Karpas-422 (cell line): ENCODE measurements at places on chromosomes 11 and 22.

DNA sequence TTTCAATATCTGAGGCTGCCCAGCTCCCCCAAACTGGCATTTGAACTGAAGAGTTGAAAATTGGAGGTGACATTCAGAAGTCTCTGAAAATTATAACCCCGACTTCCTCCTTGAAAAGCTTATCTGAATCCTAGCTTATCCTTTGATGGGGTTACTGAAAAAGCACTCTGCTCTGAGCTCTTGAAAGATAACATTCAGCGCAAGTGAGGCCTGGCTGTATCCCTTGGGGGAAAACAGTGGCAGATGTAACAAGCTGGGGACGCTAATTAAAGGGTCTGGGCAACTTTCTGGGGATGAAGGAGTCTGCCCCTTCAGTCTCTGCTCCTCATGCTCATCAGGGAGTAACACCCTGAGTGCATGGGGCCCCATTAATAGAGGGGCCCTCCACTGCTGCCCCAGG lies 402.0 kb upstream of the CADM1 start:
- H3K27ac ChIP-seq, result no peak overlapping the region
- H3K4me3 ChIP-seq, result no peak overlapping the region
- no peaks in the 10 kb centered on the region for H3K36me3 ChIP-seq
- no peak for DNase-seq

- H3K27ac ChIP-seq, result no peak overlapping the region
- H3K36me3 ChIP-seq, result no peaks in the 10 kb centered on the region
- peaks cover 9% of the 10 kb centered on the region for H3K4me1 ChIP-seq
- no peak overlapping the region for H3K4me3 ChIP-seq
- H3K27me3 ChIP-seq, result no peaks in the 10 kb centered on the region
- peak; percentile 51 for DNase-seq
Measured at GRCh38 chr11:130023204-130023603, 20.6 kb upstream of the PRDM10 start.

- H3K4me1 ChIP-seq, result no peaks in the 10 kb centered on the region
- H3K27me3 ChIP-seq, result no peaks in the 10 kb centered on the region
- no peak for DNase-seq
- no peak overlapping the region for H3K4me3 ChIP-seq
- H3K27ac ChIP-seq, result no peak overlapping the region
Measured at GRCh38 chr11:105152560-105152959, 13.0 kb upstream of the CARD18 start.

GRCh38 chr11:1219834-1220815 lies 2.7 kb upstream of the MUC5B start:
- no peak overlapping the region for H3K4me3 ChIP-seq
- H3K36me3 ChIP-seq, result no peaks in the 10 kb centered on the region
- DNase-seq, result no peak
- no peak overlapping the region for H3K27ac ChIP-seq

DNA sequence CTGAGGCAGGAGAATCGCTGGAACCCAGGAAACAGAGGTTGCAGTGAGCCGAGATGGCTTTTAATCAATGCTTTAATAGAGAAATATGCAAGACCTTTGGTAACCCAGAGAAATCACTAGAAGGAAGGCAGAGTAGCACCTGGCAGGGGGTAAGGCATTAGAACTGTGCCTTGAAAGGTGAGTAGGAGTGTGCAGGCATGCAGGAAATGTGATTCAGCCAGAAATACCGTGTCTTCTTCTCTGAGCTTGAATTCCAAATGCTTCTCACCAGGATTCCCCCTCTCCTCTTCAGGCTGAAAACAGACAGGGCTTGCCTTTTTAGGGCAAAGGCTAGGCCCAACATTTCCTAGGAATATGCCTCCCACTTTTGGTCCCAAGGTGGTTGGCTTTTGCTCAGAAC lies 51.0 kb downstream of the OR4D9 start:
- H3K36me3 ChIP-seq, result no peaks in the 10 kb centered on the region
- no peaks in the 10 kb centered on the region for H3K27me3 ChIP-seq
- DNase-seq, result no peak
- no peak overlapping the region for H3K27ac ChIP-seq

DNA sequence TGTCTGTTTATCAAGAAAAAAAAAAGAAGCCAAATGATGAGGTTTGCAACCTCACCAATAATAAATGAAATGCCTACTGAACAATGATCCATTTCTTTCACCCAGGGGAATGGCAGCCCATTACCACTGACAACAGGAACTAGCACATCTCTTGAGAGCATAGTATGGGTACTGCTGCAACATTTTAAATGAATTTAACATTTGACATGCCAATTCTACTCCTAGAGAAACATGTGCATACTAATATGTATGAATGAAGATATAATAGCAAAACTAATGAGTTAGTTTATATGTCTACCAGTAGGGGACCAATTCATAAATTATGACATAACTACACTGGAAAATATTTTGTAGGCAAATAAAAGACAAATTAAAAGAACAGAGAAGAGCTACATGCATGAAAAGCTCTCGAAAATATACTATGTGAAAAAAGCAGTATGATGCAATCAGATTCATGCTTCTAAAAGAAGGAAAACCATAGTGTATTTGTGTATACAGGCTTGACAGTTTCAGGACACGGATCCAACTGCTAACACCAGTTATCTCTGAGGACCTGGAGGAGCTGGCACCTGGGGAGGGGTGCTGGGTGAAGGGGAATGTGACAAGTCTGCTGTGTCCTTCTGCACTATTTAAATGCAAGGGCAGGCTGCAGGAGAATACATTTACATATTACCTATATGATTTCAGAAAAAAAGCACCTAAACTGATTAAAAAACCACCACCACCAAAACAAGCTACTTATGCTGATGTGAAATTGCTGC lies 6.9 kb downstream of the SMCO4 start:
- no peaks in the 10 kb centered on the region for H3K4me1 ChIP-seq
- no peak for DNase-seq
- H3K4me3 ChIP-seq, result no peak overlapping the region
- H3K27me3 ChIP-seq, result no peaks in the 10 kb centered on the region
- no peak overlapping the region for H3K27ac ChIP-seq

DNA sequence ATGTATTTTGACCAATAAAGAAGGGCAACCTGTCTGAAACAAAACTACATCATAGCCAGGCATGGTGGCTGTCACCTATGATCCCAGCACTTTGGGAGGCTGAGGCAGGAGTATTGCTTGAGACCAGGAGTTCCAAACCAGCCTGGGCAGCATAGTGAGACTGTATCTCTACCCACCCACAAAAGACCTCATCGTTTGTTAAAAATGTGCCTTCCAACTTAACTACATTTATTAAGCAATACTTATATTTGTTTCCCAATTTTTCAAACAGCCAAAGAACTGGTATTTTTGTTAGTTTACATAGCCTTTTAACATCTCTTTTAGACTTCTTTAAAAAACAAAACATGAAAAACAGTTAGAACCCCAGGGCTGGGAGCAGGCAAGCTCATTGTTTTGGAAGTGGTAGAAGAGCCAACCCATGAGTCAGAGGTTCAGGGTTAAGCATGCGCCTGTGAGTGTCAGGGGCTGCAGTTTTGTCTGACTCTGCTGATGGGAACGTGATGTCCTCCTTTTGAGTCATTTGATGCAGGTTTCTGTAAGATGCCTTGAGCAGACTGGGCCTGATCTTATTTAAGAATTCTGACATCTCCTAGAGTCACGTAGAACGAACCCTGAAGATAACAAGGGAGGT lies 53.9 kb upstream of the CRTAM start:
- no peak overlapping the region for H3K4me3 ChIP-seq
- no peaks in the 10 kb centered on the region for H3K36me3 ChIP-seq
- peaks cover 8% of the 10 kb centered on the region for H3K4me1 ChIP-seq
- no peak overlapping the region for H3K27ac ChIP-seq
- H3K27me3 ChIP-seq, result no peaks in the 10 kb centered on the region

- H3K4me1 ChIP-seq, result no peaks in the 10 kb centered on the region
- DNase-seq, result no peak
- H3K27ac ChIP-seq, result no peak overlapping the region
- no peak overlapping the region for H3K4me3 ChIP-seq
- no peaks in the 10 kb centered on the region for H3K36me3 ChIP-seq
Measured at GRCh38 chr11:35326266-35326879, 93.0 kb downstream of the SLC1A2 start.

DNA sequence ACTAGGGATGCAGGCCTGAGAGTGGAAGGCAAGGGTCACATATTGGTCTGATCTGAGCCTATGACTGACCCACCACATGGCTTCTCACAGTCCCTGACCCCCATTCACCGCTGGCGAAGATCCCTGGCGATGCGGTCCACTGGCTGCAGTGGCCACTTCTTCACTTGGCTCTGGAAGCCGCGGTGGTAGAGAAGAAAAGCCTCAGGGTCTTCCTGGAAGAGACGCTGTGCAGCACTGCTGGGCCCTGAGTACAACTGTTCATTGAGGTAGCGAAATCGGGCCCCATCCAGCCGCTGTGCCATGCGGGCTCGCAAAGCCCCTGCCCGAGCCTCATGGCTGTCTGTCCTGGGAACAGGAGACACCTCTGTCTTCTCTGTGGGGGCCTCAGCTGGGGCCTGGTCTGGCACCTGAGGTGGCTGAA lies 2.4 kb downstream of the RRP8 start:
- H3K4me1 ChIP-seq, result peaks cover 27% of the 10 kb centered on the region
- H3K4me3 ChIP-seq, result no peak overlapping the region
- H3K27me3 ChIP-seq, result no peaks in the 10 kb centered on the region
- no peak for DNase-seq

DNA sequence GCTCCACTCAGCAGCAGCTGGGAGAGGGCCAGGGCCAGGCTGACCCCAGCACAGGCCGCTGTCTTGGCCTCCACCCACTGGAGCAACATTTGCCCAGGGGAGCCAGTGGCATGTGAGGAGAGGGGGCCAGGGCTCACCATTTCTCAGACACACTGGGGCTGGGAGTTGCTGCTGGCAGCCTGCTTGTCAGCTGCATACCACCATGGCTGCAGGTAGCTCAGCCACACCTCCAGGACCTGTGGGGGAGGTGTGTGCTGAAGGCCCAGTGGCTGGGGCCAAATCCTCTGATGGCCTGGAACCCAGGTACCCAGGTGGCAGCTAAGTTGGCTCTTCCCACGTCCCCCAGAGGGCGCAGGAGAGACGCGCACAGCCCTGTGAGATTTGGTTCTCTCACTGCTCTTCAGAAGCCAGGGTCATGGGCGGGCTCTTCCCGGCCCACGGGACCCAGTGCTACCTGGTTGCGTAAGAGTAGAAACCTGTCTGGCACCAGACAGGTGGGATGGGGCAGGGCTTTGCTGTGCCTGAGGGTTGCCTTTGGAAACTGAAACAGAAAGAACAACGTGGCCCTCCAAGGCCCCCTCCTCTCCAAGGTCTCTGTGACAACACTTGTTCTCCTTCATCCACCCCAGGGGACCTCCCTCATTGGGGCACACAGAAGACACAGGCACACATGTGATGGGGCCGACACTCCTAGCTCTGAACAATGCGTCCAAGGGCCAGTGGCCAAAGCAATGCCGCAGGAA lies 98.8 kb downstream of the MED15 start:
- H3K4me3 ChIP-seq, result no peak overlapping the region
- H3K4me1 ChIP-seq, result peaks cover 12% of the 10 kb centered on the region

GRCh38 chr11:78132475-78132874 lies 7.0 kb downstream of the ALG8 start:
- H3K27ac ChIP-seq, result no peak overlapping the region
- no peaks in the 10 kb centered on the region for H3K27me3 ChIP-seq
- no peak for DNase-seq
- peaks cover under 1% of the 10 kb centered on the region; the same call in 1 of the 2 replicates for H3K4me1 ChIP-seq

DNA sequence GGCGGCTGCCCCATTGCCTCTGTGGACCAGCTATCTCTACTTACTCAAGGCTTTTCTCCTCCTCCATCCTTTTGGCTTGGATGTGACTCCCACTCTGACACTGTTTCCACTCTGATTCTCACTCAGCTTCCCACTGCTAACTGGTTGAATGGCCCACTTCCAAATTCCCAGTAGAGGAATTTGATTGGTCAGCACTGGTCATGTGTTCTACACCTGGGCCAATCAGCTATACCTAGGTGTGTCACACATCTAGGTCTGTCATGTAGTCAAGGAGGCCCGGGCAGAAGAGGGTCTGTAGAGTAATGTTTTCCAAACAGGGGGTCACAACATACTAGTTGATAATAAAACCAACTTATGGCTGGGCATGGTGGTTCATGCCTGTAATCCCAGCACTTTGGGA lies 53.3 kb downstream of the TPBGL start:
- no peak overlapping the region for H3K4me3 ChIP-seq
- H3K36me3 ChIP-seq, result no peaks in the 10 kb centered on the region
- no peak overlapping the region for H3K27ac ChIP-seq
- no peak for DNase-seq
- H3K4me1 ChIP-seq, result no peaks in the 10 kb centered on the region

DNA sequence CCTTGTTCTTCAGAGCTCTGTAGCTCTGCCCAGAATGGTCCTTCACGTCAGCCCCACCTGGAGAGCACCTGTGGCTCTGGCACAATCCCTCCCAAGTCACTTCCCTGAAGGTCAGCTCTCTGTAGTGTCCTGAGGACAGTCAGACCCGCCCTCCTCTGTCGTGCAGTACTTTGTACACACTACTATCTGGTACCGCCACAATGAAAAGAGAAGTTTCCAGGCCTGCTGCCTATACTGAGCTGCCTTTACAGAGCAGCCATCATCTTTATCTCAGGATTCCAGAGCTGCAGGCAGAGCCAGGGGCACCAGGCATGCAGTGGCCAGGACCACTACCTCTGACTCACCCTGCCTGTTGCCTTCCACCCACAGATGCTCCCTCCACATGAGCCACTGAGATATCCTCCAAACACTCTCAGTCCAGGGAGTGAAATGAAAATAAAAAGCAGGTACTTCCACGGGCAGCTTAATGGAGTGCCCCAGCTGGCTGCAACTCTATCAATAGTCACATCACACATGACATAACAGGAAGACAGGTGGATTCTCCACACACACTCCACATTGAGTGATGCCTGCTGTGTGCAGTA lies 7.3 kb downstream of the PACSIN2 start:
- no peak overlapping the region for H3K27ac ChIP-seq
- no peaks in the 10 kb centered on the region for H3K4me1 ChIP-seq
- H3K27me3 ChIP-seq, result no peaks in the 10 kb centered on the region; the same call in 1 of the 2 replicates
- DNase-seq, result no peak

DNA sequence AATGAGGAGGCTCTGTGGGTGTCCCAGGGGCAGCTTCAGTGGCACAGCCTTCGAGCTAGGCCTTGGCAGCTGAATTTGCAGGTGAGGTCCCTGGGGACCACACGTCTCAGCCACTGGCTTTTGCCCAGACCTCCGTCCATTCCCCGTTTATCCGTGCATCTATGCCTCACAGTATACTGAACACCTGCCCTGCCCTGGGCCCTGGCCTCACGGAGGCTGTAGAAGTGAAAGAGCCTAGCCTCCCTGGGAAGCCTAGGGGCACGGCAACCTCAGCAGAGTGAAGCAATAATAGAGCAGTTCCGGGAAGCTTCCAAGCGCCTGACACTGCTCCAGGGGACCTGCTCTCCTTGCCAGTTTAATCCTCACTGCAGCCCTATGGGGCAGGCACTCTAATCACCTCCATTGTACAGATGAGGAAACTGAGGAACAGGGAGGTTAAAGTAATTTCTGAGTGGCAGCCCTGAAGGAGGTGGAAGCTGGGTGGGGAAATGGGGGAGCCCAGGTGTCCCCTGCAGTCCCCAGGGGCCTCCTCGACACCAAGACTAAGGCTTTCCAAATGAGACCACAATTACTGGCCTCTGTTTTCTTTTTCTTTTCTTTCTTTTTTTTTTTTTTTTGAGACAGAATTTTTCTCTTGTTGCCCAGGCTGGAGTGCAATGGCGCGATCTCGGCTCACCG lies 2.7 kb upstream of the NFAM1 start:
- H3K4me3 ChIP-seq, result peak overlapping the region; percentile 37; the same call in 1 of the 2 replicates
- H3K27me3 ChIP-seq, result no peaks in the 10 kb centered on the region
- H3K4me1 ChIP-seq, result peaks cover 69% of the 10 kb centered on the region
- peak; percentile 50 for DNase-seq
